ENCODE measurements at places on chromosomes 12 and 14. TPM values are rescaled to one million over a fixed set of nuclear protein-coding genes. Genes with fewer than 3 reads are reported as not detected.

- DNase-seq = no peak
Measured at GRCh38 chr14:85079842-85080730, 449.9 kb upstream of the FLRT2 start.

DNA sequence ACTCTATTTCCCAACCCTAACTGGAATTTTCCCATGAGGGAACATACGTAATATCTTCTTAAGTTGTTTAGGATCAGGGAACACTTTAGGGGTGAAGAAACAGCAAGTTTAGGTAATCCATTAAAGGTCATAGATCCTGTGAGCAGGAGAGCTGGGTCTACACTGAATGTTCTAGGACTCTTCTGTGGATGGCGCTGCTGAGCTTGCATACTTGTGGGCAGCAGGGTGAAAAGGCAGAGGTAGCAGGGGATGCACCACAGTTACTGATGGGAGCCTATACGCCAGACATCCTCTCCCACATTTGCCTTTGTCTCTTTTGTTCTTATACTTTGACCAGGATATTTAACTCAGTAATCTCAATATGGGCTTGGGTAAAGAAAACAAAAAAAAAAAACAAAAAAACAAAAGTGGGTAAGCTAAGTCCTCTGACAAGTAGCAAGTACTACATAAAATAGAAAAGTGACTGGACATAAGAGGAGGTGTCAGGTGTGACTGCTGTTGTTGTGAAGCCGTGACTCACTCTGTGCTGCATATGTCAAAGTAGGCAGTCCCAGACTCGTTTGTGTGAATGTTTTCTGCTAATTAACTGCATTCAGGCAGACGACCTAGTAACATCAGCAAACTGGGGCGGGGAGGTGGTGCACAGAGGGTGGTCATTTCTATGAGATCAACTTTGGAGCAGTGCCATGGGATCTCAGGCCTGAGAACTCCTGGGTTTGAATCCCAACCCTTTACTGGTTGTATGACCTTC lies 31.6 kb downstream of the NEUROD4 start:
- peak; percentile 46 for DNase-seq

Gene CCDC59
- 64.2 TPM for total RNA-seq

Gene ANO2
- 4.2 TPM for total RNA-seq

Gene RNASE1
- 1.6 TPM for total RNA-seq

DNA sequence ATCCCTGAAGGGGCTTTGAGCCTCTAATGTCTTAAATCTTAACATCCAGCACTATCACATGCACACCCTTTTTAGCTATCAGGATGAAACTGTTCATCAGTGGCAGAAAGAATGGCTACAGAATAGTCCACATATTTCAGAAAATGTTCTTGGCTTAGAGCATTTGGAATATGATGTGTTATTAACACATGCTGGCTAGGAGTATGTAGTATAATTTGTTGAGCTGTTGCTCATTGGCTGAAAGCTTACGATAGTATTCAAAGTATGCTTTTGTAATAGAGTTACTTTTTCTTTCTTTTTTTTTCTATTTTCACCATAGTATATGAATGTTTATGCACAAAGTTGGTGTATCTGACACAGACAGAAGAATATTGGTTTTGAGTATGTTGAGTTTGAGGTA lies 55.1 kb downstream of the MNAT1 start:
- no peak for DNase-seq

GRCh38 chr14:59564366-59564765 lies 12.2 kb downstream of the CCDC175 start:
- no peak for DNase-seq

GRCh38 chr12:63037746-63038712 lies 103.1 kb upstream of the PPM1H start:
- no peak for DNase-seq

DNA sequence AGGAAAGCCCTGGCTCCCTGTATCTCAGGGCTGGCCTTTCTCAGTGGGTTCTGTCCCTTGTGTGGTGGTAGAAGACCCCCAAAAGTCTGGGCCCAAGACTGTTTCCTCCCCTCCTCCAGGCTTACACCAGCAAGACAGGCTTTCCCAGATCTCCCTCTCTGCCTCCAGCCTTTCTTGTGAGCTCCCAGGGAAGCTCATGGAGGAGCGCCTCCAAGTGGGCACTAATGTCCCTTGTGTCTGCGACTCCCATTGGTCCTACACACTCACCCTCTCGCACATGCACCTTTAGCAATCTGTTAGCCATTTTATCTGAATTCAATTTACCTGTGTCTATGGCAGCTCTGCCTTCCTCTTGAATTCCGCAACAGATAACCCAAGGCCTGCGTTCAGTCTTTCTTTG lies 251.1 kb upstream of the CAND1 start:
- DNase-seq = peak; percentile 80

Gene ALDH1L2
- total RNA-seq = 1.9 TPM

GRCh38 chr14:68942296-68943035 lies 36.6 kb downstream of the ACTN1 start:
- DNase-seq = no peak

All from H9 (cell line).